ENCODE measurements at places on chromosomes 4 and X. TPM values are rescaled to one million over a fixed set of nuclear protein-coding genes. Genes with fewer than 3 reads are reported as not detected.
A peak's percentile ranks its signal among the peaks of the same experiment; 100 is the strongest.

- no peak for DNase-seq
These were observed 58.6 kb downstream of the PALLD start for GRCh38 chr4:168555437-168555836.

- no peak for DNase-seq
These were observed 486.4 kb upstream of the FAT1 start for GRCh38 chr4:187209921-187210613.

GRCh38 chr4:139955600-139955999 lies 198.4 kb downstream of the MAML3 start:
- no peak for DNase-seq

The ADGRL3 gene
- polyA plus RNA-seq = 23.4 TPM

DNA sequence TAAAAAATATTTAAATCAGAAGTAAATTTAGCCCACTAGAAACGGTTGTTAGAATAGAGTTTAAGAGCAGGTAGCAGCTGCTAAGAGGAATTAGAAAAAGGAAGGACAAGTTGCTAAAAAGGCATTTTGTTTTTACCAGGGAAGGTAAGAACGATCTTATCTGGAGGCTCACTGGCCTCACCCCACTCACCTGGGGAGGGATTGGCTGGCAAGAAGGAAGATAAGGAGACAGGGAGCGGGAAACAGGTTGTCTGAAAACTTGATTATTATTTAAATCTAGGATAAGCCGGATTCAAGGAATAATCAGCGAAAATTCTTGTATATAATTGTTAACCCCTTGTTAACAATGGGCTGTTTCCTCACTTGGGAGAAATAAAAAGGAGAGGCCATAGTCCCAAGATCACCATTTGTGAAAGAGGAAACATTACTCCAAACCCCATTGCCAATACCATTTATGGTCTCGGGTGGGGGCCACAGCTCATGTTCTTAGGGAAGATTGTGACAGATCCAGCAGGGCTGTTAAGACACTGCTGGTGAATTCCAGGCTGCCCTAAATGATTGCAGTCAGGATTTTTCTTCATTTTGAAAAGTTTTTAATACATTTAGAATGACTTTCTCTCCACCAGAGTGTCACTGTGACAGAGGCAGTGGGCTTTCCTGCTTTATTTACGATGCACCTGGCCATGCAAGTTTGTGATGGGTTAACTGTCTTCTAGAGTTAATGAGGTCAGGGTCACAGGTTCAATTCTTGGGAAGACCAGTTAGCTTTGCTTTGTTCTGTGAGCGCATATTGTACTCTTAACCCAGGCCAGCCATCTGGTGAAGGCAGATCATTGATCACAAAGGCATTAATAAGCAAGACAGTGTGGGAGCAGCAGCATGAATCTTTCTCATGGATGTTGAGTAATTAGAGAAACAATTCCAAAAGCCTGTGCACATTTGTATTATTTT lies 106.6 kb downstream of the CEP135 start:
- no peak for DNase-seq

- no peak for DNase-seq
These were observed 29.0 kb downstream of the OPRPN start for GRCh38 chr4:70426789-70427188.

The KIAA1210 gene
- 1.5 TPM for polyA plus RNA-seq

The GABRQ gene
- polyA plus RNA-seq = 0.96 TPM

- DNase-seq = no peak
These were observed 364.6 kb upstream of the NOCT start for GRCh38 chr4:138650929-138651448.

DNA sequence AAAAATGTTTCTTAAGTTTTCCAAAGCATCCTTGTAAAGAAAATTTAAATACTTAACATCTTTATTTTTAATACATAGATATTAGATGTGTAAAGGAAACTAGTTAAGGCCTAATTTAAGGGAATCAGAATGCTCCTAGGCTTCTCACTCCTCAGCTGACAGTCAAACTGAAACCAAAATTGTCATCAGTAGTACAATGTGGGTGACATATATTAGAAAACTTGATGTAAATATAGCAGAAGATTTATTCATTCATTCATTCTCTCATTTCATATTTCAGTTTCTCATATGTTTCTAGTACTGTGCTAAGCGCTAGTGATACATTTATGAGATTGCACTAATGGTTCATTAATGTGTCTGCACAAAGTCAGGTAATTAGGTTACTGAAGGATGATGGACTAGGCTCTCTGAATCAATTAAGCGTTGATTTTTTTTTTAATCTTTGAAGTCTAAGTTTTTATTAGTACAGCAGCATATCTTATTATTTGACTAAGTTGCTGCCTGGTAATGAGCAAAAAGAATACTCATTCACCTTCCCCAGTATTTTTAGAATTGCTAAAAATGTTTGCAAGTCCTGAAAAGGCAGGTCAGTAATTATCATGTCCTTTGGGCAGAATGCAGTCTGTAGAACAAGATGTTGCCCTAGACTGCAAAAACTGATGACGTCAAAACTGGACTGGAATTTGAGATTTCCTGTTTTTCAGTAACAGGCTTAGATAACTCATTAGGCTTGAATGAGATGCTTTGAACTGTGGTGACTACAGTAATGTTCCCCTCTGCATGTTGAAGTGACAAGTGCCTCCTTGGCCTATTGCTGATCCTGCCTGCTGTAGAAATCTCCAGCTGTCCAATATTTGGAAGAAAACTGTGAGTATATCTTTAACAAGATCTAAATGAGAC lies 128.7 kb downstream of the ARHGAP24 start:
- no peak for DNase-seq

DNA sequence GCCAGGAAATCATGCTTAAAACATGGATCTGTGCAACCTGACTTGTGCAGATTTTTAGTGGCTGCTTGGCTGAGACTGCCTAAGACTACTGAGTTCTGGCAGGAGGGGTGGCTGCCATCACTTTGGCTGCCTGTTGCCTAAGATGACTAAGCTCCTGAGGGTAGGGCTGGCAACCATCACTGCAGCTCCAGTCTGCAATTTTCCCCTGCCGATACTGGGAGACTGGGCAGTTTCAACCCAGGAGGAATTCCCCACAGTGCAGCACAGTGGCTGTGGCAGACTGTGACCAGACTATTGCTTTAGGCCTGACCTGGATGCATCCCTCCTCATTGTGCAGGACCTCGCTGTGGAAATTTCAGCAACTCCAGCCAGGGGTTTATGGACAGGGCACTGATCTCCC lies 544.9 kb downstream of the ANKRD50 start:
- no peak for DNase-seq

- no peak for DNase-seq
These were observed 166.4 kb upstream of the PPARGC1A start for GRCh38 chr4:24056289-24056688.

- no peak for DNase-seq
These were observed 195.9 kb downstream of the SHOX start for GRCh38 chrX:826448-826847.

DNA sequence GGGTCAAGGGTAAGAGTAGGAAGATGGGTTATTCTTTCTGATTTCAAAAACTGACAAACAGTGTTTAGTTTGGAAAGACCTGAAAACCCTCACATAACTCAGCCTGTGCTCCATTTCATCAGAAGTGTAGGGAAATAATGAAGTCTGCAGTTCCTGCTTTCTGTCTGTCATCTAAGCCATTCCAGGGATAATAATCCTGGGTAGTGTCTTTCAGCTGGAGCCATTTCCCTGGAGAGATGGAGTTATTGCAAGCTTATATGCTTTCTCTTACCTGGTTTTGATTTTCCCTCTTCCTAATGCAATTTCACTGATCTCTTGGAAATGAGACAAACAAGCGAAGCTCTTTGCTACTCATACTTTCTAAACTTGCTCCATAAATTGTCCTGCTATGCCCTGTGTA lies 824.8 kb upstream of the LCORL start:
- DNase-seq = no peak

DNA sequence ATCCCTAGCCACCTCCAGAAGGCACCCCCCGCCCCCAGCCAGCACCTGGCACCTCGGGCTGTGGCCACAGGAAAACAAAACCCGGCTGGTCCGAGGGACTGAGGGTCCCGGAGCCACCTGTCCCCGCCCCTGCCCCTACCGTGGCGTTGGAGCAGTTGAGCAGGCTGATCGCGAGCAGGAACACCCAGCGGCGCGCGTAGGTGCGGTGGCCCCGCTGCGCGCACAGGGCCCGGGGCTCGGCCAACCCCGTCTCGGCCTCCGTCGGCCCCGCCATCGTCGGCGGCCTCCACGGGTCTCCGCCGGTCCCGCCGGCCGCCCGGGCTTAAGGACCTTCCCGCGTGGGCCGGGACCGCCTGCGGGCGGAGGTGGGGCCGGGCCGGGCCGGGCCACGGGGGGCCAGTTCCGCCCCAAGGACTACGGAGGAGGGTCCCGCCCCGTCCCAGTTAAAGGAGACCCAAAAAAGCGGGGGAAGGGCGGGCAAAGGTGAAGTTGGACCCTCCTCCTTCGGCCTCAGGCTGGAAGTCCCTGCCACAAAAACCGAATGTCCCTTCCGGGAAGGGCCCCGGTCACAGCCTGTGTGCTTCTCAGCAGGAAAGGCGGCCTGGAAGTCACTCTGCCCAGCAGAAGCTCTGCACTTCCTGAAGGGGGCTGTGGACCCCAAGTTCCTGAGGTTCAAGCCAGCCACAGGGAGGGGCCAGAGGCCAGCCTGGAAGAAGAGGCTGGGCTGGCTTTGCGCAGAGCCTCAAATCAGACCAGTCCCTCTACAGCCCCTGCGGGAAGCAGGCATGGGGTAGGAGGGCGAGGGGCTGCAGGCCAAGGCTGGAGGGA lies at the start of gene SLC49A3:
Gene SLC49A3, minus strand, starts transcription at position 298 of the 828 bp plus-strand sequence. Its CDS starts 24 bp downstream, at position 274.
- peak; percentile 57 for DNase-seq

The FSTL5 gene
- polyA plus RNA-seq = 0.25 TPM

GRCh38 chrX:111831343-111831742 lies 44.6 kb upstream of the TRPC5OS start:
- no peak for DNase-seq

GRCh38 chrX:93538575-93538974 lies 134.8 kb downstream of the NAP1L3 start:
- DNase-seq = no peak

- DNase-seq = no peak
These were observed 73.5 kb upstream of the CAMK2D start for GRCh38 chr4:113835005-113835404.

- no peak for DNase-seq
These were observed 76.9 kb downstream of the MAGEB10 start for GRCh38 chrX:27884654-27885053.

DNA sequence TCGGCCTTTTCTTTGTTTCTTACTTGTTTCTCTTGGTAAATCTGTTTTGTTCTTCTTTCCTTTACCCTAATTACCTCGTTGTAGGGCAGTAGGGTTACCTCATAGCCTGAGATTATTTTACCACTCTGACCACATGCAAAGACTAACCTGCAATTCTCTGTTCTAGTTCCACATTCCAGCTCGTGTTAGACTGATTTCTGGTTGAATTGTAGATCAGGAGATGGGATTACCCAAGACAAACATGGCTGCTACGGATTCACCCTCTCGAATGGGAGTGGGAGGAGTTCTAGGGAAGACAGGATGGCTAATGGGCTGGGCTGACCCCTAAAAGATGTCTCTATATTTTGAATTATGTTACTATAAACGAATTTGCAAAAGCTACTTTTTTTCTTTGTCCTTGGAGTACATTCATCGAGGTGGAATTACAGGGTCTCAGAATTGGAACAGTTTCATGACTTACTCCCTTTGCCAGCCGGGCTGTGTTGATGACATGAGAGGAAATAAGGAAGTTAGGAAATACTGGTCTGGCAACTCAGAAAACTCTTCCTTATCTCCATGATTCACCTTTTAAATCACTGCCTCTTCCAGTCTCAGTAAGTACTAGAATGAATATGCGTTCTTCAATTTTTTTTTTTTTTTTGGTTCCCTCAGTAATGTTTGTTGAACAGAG lies 36.7 kb upstream of the FBXW7 start:
- DNase-seq = no peak

The PASD1 gene
- 0.06 TPM for polyA plus RNA-seq

The LGI2 gene
- 5.8 TPM for polyA plus RNA-seq

GRCh38 chrX:123348468-123348867 lies 164.4 kb downstream of the GRIA3 start:
- DNase-seq = no peak

The CXCL6 gene
- not detected for polyA plus RNA-seq

The SLC6A8 gene
- 9.2 TPM for polyA plus RNA-seq

GRCh38 chrX:3763111-3763510 lies 49.7 kb upstream of the PRKX start:
- no peak for DNase-seq

DNA sequence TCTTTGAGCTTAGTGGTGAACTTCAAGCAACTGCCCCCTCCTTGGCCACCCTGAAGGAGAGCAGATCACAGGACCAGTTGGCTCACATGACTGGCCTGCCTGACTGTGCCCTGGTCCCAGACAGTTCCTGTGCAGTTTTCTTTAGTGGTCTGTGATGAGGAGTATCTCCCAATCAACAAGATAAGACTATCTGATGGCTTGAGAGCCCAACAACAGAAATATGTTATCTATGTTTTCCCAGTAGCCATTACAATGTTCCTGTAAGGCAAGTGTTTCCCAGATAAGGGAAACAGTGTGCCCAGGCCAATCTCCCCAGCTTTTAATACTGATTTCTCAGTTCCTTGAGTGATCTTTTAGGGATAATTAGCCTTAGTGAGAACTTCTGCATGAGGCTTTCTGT lies 14.2 kb upstream of the TIMM8A start:
- no peak for DNase-seq

- peak; percentile 61 for DNase-seq
These were observed 32.1 kb downstream of the TSPAN5 start for GRCh38 chr4:98626350-98626749.

The FOXR2 gene
- not detected for polyA plus RNA-seq

The CSAG1 gene
- polyA plus RNA-seq = not detected

- no peak for DNase-seq
These were observed 59.2 kb downstream of the GPR143 start for GRCh38 chrX:9706421-9706820.

The AWAT2 gene
- not detected for polyA plus RNA-seq

The CTAG1B gene
- not detected for polyA plus RNA-seq

- no peak for DNase-seq
These were observed 11.8 kb upstream of the CLDN24 start for GRCh38 chr4:183333983-183334382.

DNA sequence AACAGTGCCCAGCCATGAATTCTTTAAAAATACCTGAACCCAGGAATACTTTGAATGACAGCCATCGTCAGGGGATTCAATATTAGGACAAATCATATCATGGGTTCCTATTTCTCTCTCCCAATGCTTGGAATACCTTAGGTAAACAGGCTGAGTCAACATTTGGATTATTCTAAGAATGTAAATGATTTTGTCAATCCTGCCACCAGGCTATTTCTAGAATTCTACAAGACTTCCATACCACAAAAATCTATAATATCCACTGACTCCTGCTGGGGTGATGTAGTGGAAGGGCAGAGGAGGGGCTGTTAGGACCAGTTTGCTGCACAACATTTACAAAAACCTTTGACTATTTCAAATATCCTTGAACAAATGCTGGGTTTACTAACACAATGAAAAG lies 65.2 kb downstream of the IGFBP7 start:
- no peak for DNase-seq

All from left lung (tissue), 14 donors.